ENCODE measurements at places on chromosomes 1 and 21.

GRCh38 chr1:92749024-92749634 is 35.8 kb downstream of the EVI5 start:
- no peak for DNase-seq

GRCh38 chr1:167514288-167514687 is 4.0 kb downstream of the CD247 start:
- no peak for DNase-seq

- DNase-seq, result no peak
These were observed 60.5 kb upstream of the OLIG2 start for GRCh38 chr21:32965129-32965680.

GRCh38 chr1:90386899-90387720 is 330.0 kb downstream of the BARHL2 start:
- no peak for DNase-seq

DNA sequence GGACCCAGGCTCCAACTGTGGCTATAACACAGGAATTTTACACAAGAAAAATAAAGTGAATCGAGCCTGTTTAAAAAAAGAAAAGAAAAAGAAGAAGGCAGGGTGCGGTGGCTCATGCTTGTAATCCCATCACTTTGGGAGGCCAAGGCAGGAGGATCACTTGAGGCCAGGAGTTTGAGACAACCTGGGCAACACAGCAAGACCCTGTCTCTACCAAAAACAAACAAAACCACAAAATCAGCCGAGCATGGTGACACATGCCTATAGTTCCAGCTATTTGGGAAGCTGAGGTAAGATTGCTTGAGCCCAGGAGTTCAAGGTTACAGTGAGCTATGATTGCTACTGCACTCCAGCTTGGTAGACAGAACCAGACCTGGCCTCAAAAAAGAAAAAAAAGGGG is 17.7 kb downstream of the MTF1 start:
- DNase-seq, result no peak

DNA sequence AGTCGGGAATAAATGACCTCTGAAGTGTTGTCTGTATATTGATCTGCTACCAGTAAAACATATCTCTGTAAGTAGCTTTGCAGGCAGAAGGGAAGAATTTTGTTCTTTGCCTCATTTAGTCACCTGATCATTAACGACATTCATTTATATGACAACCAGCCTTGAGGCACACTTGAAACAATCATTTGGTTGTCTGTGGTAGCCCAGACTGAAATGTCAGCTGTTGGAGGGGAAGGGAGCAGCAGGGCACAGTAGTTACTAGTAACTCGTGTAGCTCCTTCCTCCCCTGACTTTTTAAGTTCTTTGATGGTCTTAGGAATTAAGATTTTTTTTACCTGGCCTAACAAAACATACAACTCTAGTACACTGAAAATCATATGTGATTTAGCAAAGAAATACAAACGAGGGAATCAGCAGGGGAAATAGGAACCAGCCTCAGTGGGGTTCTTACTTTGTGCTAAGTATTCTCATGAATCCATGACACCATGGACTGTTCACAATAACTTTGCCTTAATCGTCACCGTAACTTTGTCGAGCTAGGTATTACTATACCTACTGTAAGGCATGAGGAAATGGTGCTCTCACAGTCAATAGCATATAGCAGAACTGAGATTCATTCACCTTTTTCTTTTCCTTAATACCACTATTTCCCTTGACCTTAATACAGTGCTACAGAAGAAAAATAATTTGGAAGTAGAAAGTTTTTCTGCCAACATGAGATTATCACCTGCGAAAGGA is 6.4 kb downstream of the IL12RB2 start:
- no peak for DNase-seq

- no peak for DNase-seq
These were observed 81.4 kb upstream of the TLR5 start for GRCh38 chr1:223224465-223224864.

- DNase-seq, result no peak
These were observed 48.2 kb downstream of the SLC9C2 start for GRCh38 chr1:173554541-173555250.

DNA sequence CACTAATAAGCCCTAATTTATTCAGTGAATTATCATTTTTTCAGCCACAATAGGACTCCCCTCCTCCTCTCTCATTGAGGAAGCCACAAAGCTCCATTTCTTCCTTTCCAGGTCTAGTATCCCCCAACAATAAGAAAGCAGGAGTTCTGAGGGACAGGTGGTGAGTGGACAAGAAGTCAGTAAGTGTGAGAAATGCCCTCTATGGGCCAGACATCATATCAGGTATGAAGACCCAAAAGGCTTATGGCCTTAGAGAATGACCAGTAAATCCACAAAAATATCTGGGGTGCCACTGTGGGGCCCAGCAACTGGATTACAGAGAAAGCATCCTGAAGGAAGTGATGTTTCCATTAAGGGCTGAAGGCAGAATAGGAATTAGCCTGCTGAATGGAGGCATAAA is 175.7 kb downstream of the TRIM33 start:
- DNase-seq, result no peak

DNA sequence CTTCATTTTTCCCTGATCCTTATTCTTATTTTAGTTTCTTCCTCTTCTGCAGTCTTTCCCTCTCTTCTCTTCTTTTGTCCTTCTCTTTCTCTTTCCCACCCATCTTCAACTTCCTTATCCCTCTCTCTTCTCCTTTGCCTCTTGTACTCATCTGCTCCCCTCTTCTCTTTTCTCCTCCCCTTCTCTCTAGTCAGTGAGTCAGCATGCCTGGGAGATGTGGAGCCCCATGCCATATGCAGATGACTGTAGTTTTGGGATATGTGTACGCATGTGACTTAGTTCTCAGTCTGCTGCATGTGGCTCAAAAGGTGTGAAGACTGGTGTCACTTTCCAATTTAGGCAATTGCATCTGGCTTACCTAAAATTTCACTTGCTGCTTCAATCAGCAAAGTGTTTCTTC is 10.4 kb downstream of the DNAJC6 start:
- no peak for DNase-seq

- no peak for DNase-seq
These were observed 8.7 kb downstream of the KIRREL1 start for GRCh38 chr1:158002022-158002630.

DNA sequence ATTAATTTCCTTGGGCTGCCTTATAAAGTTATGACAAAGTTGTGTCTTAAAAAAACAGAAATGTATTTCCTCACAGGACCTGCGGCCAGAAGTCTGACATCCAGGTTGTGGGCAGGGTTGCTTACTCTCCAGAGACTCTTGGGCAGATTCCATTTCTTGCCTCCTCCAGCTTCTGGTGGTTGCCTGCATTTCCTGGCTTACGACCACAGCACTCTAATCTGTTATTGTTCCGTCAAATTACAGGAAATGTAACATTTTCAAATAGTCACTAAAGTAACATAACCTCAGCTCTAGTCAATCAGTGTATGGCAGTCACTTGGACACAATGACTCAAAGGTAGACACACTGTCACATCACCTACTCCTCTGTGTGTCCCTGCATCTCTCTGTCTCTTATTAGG is 226.8 kb downstream of the DNAH14 start:
- no peak for DNase-seq

GRCh38 chr1:51308636-51309035 is 21.7 kb downstream of the TTC39A start:
- DNase-seq, result no peak

GRCh38 chr21:41821081-41821755 is 54.4 kb upstream of the RIPK4 start:
- DNase-seq, result no peak

DNA sequence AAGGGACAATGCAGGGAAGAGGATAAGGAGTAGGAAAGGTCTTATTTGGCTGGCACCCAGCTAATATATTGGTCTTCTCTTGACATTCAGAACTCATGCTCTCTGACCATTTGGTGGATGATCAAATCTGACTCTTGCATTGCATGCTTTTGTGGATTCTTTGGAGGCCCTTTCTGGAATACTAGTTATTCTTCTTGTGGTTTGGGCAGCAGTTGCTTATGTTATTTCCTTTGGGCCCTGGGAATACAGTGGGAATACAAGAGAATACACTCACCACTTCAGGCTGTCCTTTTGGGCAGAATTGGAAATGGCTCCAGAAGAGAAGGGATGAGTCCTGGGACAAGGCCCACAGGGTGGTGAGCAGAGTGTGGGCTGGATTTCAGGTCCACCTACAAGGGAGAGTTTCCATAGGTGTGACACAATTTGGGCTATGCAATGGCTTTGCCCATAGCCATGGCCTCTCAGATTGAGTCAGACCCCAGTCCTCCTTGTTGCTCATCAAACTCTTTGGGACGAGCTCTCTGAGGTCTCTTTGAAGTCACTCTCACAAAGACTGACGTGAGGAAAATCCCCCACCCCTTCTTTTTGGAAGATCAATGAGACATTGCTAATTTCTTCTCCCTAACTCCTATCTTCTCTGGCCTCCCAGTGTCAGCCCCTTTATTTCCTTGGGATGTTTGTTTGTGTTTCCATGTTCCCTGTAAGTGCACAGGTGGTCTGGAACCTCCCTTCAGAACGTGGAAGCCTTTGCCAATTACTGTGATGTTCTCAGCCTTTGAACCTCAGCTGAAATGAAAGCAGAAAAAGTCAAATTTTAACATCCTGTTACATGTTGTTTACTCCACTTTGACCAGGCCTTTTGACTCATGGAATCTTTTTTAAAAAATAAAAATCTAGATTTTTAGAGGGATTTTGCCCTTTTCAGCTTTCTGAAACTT is 19.4 kb downstream of the HSD11B1 start:
- DNase-seq, result no peak

DNA sequence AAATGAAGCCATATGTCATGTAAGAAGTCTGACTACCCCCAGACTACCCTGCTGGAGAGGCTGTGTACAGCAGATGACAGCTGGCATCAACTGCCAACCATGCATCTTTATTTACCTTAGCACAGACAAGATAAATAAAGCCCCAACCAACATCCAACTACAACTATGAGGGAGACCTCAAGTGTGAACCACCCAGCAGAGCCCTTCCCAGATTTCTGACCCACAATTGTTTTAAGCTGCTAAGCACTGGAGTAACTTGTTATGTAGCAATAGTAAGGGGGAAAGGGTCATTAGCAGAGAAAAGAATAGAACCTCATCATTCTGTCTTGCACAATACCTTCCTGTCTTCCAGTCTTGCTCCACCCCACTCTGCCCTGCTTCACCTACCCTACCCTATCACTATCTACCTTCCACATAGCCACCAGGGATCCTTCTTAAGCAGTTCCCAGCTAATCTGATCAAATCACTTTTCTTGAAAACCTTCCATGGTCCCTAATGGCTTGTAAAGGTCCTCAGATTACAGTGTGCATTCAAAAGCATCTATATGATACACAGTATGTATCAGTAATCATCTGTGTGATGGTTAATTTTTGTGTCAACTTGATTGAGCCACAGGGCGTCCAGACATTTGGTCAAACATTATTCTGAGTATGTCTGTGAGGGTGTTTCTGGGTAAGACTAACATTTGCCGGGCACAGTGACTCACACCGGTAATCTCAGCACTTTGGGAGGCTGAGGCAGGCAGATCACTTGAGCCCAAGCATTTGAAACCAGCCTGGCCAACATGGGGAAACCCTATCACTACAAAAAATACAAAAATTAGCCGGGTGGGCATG is 19.6 kb upstream of the RBM15 start:
- no peak for DNase-seq

DNA sequence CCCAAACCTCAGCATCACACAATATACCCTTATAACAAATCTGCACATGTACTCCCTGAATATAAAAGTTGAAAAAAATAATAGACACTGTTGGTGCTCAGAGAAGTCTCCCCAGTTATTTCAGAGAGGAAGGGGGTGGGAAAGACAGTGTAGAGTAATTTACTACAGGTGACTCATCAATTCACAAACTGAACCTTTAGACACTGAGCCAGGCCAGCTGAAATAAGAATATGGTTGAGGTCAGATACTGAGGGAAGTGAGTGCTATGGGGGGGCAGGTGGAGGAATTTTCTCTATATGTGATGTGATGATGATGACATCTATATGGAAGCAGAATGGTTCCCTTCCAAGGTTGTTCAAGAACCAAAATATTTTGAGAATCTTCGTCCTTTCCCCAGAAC is 50.1 kb downstream of the MRPL39 start:
- DNase-seq, result no peak

DNA sequence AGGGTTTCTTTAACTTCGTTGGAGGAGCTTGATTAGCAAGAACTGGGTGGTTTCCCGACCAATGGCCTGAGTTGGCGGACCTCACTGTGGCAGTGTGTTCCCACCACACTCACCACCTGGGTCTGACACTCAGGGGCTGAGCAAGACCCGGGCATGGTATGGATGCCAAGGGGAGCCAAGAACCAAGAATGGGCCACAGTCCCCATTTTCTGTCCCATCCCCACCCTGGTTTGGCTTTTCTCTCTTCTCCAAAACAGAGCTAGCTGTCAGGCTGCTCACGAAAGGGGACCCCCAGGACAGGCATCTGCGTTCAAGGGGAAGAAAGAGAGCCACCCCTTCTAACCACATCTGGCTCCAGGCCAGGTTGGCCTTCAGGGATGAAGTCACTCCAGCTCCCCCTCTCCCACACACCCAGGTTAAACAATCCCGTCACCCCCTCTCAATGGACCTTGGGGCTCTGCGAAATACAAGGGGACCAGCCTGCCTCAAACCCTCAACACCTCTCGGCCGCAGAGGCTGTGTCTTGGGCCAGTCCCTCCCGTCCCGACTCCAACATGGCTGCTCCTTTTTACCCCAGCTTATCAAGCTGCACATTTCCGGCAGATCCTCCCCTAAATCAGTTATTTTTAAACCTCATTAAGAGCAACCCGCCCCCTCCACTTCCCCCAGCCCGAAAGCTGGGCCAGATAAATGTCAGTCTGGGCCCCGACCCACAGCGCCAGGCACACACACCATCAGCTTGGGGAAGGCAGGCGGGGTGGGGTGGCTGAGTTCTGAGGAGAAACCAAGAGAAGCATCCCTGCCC is 3.4 kb downstream of the TAGLN2 start:
- DNase-seq, result peak; percentile 65

- DNase-seq, result no peak
These were observed 4.0 kb downstream of the PHC2 start for GRCh38 chr1:33426916-33427315.

DNA sequence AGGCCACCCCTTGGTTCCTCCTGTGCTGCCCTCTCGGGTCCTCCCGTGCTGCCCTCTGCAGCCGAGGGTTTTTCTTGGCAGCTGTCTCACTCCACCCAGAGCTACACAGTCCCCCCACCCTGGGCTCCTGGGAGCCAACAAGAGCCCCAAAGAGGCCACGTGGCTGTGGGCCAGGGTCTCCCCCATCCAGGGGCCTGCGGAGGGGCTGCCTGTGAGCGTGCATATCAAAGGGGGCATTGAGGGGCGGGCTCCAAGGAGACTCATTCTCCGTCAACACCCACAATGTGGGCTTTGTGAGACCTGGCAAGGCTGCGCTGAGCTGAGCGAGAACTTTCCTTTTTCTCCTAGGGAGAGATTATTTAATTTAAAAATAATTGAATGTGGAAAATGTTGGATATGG is 108.7 kb upstream of the ARHGEF16 start:
- no peak for DNase-seq

Data from memory B cell (primary cell).